AG10803 (cell line): ENCODE measurements at places on chromosomes 16 and 17.

DNA sequence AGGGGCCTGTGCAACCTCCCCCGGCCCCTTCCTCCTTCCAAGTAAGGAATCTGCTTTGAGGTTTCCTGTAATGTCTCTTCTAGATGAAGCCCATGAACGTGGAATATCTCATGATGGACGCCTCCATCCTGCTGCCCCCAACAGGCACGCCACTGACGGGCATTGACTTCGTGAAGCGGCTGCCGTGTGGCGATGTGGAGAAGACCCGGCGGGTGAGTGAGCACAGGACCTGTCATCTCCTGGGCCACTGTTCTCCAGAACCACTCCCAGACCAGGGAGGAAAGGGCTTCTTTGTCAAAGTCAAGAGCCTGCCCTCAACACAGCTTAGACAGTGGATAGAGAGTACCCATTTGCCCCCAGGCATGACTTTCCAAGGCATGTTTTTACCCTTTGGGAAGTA lies 107.1 kb downstream of the CLEC16A start:
- DNase-seq: no peak

GRCh38 chr16:77190190-77190477 lies 856 bp upstream of the MON1B start:
- no peak for DNase-seq

DNA sequence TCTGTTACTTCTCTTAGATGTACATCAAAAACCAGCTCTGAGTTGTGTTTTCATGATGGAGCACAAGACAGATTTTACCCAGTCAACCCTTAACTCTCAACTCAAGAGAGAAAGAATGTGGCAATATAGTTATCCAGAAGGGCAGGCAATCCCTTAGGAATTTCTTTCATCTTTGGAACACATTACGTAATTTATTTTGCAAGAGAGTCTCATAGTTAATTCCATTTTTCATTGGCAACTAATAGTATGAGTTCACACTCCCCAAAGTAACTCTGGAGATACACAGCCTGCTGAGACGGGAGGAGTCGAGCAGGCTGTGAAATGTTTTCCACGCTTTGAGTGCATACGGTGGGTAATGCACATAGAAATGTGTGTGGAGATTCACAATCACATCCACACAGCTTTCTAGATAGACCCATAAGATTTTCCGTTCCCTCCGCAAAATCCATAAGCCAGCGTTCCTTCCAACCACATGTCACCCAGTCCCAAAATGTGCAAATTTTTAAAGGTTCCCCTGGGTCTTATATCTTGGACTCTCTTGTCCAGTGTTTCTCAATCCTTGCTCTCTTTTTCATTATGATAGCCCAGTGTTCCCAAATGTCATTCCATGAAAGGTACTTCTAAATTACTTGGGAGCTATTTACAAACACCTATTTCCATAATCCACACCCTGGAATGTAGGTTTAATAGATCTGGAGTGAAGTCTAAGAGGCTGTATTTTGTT lies 8.4 kb upstream of the CDRT4 start:
- peak; percentile 88 for DNase-seq

GRCh38 chr17:73663614-73664013 lies 19.4 kb upstream of the SDK2 start:
- DNase-seq: no peak

DNA sequence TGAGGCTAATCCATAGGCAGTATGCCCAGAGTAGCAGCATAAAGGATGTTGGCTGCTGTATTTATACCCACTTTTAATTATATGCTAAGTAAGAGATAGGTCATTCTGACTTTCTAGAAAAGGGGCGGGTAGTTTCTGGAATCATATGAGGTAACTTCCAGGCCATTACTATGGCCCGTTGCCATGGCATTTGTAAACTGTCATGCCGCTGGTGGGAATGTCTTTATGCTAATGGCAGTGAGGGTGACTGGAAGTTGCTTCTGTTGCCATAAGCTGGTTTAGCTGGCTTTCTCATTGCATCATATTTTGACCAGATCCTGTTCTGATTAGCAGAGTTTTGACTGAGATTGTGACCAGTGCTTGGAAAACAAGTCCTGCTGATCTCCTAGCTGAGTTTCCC lies 929.6 kb upstream of the CDH8 start:
- DNase-seq: no peak
